HS-27A (cell line): ENCODE measurements at places on chromosomes 1 and 21.

DNA sequence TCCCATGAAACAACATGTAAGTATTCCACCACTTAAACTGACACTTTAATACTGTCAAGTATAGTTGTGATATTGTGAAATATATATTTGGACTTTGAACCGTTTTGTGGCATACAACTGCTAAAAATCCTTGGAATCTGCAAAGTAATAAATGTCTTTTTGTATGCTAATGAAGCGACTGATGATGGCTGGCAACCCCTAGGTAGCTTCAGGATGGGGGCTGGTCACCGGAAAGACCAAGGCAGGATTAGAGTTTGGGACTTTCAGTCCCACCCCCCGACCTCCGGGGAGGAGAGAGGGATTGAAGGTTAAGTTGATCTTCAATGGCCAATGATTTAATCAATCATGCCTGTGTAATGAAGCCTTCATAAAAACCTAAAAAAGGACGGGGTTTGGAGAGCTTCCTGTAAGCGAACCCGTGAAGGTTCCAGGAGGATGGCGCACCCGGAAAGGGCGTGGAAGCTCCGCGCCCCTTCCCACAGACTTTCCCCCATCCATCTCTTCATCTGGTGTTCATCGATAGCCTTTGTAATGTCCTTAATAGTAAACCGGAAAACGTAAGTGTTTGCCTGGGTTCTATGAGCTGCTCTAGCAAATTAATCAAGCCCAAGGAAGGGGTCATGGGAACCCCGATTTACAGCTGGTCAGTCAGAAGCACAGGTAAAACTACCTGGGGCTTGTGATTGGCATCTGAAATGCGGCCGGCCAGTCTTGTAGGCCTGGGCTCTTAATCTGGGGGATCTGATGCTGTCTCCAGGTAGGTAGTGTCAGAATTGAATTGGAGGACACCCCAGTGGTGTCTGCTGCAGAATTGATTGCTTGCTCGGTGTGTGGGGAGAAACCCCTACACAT lies 1.8 kb upstream of the ZNF281 start:
- no peak for DNase-seq

- no peak for DNase-seq
Measured at GRCh38 chr1:116416854-116417513, 43.9 kb downstream of the ATP1A1 start.

DNA sequence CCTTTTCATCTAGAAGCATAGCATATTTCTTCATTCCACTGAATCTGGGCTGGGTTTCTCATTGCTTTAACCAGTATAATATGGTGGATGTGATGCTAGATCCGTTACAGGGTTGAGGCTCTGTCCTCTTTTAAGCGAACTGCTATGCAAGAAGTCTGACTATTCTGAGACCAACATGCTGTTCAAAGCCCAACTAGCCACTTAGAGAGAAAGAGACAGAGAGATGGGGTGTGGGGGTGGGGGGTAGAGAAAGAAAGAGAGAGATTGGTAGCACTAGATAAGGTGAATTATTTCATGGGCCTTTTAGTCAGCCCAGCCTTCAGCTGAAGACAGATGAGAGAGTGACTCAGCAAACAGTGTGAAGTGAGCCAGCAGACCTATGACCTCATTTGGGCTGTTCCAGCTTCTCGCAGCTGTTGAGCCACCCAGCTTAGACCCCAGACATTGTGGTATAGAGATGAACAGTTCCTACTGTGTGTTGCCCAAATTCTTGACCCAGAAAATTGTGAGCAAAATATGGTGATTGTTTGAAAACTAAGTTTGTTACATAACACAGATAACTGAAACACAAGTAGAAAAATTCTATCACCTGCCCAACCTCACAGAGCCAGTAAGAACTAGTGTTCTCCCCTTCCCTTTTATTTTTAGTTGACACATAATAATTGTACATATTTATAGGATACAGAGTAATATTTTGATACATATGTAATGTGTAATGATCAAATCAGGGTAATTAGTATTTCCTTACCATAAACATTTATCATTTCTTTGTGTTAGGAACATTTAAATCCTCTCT lies 40.7 kb upstream of the PRKACB start:
- peak; percentile 75 for DNase-seq

- DNase-seq = no peak
Measured at GRCh38 chr1:79326875-79327274, 320.3 kb upstream of the ADGRL4 start.

DNA sequence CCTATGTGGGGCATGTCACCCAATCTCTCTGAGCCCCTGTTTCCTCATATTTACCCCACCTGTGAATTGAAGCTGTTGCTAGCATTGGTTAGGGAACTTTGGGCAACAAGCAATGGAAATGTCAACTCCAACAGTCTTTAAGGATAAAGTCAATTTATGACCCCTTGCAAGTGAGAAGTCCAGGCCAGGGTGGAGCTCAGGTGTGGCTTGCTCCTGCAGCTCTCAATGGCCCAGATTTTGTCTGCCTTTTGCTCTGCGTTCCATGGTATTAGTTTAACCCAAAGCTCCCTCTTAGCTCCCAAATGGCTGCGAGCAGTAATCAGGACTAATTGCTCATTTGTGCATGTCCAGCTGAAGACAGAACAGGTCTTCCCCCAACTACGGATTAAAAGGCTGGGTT lies 70.4 kb upstream of the ABCG1 start:
- DNase-seq = no peak

DNA sequence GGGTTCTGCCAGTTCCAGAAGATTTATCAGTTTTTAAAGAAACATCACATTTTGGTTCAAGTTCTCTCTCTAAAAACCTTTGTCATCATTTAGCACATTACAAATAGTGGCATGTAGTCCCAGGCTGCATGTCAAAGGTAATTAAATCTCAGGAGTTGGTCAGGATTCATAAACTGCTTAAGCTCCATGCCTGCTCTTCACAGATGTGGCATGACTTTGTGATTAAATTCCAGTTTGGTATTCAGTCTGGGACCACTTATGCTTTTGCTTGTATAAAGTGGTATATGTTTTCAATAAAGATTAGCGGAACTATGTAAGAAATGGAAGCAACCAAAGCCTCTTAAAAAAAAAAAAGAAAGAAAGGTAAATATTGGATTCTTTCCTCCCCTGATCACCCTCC lies 408.0 kb downstream of the DISC1 start:
- no peak for DNase-seq

DNA sequence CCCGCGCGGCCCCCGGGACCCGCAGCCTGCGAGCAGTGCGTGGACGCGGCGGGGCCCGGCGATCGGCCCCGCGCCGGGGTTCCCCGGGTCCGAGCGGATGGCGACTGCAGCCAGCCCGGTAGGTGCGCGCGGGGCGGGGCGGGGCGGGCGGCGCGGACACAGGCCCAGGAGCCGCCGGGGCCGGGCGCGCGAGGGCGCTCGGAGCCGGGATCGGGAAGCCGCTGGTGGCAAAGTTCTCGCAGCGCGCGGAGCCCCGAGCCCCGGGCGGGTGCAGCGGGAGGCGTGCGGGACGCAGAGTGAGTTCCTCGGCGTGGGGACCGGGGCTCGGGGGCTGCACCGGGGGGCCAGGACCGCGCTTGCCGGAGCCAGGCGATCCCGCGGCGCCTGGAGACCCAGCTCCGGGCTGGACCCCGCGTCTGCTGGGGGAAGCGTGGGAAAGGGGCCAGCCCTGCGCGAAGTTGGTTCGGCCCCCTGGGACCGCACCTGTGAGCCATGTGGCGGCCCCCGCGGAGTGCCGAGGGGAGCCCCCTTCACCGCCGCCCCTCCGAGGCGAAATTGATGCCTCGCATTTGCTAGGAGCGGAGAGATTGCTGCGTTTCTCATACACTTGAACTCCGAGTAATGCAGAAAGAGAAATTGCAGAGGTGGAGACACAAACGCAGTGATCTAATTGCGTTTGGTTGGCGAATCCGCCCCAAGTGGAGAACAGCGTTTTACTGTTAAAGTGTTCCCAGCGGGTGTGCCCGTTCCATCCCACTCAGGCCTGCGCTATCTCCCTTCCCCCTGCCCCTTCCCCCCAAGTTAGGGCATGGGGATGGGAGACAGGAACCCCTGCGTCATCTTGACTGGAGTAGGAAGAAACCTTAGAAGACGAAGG lies 228.9 kb upstream of the TMEM51 start:
- no peak for DNase-seq
